NCI-H1417 treated with DMSO at 0.1 percent for 48 hours (cell line): ENCODE measurements at places on chromosomes 11 and 22.

GRCh38 chr11:78261367-78261766, 72.6 kb downstream of the USP35 start:
- no peak for DNase-seq

- no peak for DNase-seq
Observed at GRCh38 chr11:16191868-16192240, 164.5 kb downstream of the SOX6 start.

DNA sequence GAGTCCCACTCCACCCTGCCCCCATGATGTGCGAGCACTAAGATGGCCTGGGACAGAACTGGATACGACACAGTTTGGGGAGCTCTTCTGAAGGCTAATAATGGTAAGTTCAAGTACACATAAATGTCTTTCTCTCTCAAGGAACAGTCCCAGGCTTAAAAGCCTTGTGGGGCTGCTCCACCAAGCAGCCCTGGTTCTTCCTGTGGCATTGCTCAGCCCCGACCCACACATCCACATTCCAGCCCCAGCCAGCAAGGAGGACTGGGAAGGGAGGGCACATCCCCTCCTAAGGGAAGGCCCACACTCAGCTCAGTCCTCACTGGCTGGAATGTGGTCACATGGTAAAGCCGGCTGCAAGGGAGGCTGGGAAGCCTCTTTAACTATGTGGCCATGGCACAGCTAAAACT, 13.3 kb upstream of the MB start:
- no peak for DNase-seq

DNA sequence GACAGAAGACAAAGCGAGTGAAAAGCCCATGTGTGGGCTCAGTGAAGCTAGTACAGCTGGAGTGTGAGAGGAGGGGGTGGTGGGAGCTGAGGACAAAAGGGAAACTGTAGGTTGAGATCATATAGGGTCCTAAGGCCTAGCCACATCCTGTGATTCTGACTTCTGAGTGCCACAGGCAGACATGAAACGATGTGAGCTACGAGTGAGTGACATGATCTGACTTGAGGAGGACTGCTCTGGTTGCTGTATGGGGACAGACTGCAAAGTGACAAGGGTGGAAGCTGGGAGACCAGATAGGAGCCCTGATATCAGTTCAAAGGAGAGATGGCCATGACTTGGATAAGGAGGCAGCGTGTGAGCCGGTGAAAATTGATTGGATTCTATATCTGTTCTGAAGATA, 85.4 kb downstream of the MICAL2 start:
- no peak for DNase-seq

GRCh38 chr11:12330485-12331231, 46.7 kb upstream of the PARVA start:
- DNase-seq = no peak

- no peak for DNase-seq
Observed at GRCh38 chr11:27626269-27626937, 73.9 kb downstream of the BDNF start.

DNA sequence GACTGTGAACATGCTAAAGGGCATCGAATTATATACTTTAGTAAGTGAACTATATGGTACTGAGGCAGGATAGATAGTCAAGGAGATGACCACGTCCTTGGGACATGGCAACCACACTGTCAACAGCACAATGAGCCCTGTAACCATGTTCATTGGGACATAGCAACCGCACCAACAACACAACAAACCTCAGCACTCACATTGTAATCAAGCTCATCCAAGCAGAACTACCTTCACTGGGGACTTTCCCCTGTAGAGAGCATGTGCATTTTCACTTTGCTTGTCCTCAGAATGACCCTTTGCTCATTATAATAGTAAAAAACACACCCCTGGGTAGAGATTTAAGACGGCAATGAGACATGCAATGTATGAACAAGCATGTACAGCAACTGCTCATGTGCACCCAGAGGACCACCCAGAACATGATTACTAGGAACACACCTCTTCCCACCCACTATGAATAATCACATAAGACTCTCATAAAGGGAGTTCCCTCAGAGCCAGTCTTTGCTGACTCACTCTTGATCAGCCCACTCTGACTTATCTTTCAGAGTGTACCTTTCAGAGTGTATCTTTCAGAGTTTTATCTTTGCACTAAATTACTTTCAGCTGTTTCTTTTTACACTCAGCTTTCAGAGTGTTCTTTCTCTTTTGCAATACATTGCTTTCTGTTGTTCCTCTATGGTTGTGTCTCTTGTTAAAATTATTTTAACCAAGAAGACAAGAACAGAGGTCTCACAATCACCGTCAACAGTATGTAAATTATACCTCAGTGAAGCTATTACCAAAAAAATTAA, 4.1 kb upstream of the PLAAT2 start:
- DNase-seq = no peak

- no peak for DNase-seq
Observed at GRCh38 chr11:80041136-80042000, 600.5 kb upstream of the TENM4 start.

GRCh38 chr11:1450949-1451710, 35.4 kb downstream of the MOB2 start:
- no peak for DNase-seq

GRCh38 chr11:44468345-44468988, 97.0 kb upstream of the CD82 start:
- DNase-seq = no peak

GRCh38 chr22:17769013-17769715, 5.1 kb downstream of the BID start:
- DNase-seq = no peak

DNA sequence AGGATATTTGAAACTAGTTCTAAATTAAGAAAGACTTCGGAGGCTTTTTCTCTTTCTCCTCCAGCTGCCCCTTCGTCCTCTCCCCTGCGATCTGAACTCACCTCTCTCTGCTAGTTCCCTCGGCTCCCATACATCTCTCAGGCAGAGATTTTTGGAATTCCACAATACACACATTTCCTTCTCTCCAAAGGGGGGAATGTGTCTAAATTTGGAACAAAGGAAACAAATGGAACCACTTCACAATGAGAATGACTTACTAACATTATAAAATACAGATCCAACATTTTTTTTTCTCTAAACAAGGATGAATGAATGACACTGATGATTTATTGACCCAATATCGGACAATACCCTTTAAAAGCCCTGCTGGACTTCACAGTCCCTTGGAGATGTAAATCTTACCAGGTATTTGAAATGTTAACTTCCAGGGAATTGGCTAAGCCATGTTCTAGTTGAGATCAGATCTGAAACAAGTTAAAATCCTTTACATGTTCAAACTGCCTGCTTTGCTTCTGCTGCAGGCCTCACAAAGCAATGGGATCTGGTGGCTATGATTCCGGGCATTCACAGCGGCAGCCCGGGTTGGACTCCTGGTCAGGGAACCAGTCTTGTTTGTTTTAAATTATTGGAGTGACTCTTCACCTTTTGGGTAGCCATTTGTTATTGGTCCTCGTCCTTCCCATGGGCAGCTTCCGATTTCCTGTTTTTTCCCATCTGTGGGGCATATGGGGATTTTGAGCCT, 20.5 kb upstream of the GSTP1 start:
- no peak for DNase-seq
